Sigmoid colon (tissue), 7 donors: ENCODE measurements at places on chromosomes 5 and 9. TPM values are rescaled to one million over a fixed set of nuclear protein-coding genes. Genes with fewer than 3 reads are reported as not detected.

DNA sequence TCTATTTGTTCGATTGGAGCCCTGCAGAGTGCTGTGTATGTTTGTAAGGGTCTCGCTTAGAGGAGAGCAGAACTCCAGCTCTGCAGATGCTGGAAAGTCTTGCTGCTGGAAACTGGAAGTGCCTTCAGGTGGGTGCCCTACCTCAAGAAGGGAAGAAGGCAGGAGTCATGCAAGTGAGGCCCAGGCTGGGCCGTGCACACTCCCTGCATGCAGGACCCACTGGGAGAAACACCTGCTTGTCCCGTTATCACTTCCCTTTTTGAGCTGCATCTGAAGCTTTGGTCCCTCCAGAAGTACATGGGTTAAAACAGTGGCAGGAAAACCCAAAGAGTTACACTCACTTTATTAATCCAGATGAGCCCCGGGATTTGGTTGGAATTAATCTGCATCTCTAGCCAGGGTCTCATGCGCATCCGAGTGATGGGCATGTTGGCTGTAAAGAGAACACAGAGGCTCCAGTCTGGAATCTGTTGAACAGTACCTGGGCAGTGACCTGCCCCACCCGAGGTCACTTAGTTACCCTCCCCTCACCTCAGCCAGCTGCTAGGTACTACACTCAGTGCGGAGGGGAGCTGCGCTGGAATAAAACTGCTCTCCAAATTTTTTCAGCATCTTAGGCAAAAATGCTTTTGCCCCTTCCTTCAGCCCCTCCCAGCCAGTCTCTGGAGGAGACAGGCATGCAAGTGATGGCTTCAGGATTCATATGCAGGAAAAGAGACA lies 1.4 kb downstream of the IRF1 start:
- DNase-seq = peak; percentile 60

DNA sequence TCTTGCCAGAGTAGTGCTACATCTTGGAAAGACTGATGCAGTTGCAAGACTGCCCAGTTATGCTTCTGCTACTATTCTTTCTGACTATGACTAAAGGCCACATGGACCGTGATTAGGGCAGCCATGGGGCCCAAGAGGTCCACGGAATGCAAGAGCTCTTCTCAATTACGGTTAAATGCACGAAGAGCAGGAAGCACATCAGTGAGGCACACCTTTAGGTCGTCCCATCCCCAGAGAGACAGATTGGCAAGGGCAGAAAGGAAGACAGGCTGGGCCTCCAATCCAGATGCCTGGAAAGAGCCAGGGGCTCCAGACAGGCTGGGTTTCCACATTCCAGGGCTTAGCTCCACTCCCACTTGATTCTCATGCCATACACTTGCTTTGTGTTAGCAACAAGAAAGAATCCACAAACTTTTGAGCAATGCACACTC lies 132.3 kb upstream of the SLIT3 start:
- no peak for DNase-seq

- DNase-seq = no peak
These were observed 4.0 kb upstream of the PLAC8L1 start for GRCh38 chr5:146109379-146109778.

GRCh38 chr5:134553821-134554267 lies 28.4 kb downstream of the JADE2 start:
- no peak for DNase-seq

DNA sequence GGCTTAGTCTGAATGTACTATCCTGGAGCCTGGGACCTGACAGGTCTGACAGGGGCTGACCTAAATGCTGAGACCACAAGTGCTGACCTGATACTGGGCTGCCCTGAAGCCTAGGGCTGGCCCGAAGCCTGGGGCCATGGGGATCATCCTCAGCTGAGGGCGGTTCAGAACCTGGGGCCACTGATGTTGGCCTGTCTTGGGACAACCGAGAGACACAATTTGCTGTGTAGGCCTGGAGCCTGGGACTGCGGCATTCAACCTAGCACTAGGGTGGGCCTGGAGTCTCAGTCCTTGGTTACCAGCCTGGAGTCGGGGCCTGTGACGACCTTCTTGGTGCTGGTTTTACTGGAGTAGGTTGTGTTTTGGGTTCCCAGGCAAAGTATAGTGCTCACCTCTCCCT lies 46.3 kb downstream of the SRFBP1 start:
- DNase-seq = no peak

- DNase-seq = no peak
These were observed 30.5 kb downstream of the LARS1 start for GRCh38 chr5:146151970-146152369.

DNA sequence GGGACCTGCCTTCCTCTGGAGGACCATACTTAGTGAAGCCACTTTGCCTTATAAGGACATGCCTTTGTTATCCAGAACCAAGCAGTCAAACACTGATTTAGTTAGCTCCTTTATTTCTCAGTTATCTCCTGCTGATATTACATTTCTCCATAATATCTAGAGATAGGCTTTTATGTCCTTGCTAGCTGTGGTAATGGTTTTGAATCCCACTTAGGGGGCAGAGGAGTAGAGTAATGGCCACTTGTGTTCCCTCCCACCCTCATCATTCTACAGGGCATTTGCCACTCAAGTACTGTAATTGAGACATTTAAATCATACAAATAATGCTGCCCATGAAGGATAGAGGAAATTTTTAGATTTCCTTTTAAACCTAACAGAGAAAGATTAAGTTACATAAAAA lies 80.9 kb downstream of the DOCK8 start:
- DNase-seq = no peak

DNA sequence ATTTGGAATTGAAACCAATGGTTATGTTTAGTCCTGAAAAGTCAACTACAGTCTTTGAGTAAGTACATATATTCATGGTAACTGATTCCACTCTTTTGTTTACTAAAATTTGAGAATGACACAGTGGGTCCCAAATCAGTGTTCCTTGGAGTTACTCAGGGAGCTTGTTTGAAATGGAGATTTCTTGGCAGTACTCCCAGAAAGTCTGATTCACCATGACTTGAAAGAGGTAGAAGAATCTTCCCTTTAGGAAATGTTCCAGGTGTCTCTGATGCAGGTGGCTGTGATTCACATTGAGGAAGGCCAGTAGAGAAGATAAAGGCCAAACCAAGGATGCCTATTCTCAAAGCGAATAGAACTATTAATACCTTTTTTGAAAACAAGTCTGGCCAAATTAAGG lies 1078.3 kb downstream of the CDH12 start:
- no peak for DNase-seq

MED10 gene
- 67.6 TPM for total RNA-seq

GRCh38 chr5:72267685-72268084 lies 52.4 kb downstream of the MRPS27 start:
- no peak for DNase-seq

ENTREP1 gene
- total RNA-seq = 3.6 TPM

- no peak for DNase-seq
These were observed 1349.5 kb downstream of the EFNA5 start for GRCh38 chr5:106321242-106321641.

- DNase-seq = no peak
These were observed 1118.0 kb upstream of the SEMA6A start for GRCh38 chr5:117692606-117693005.

GRCh38 chr5:142091012-142091411 lies 17.6 kb upstream of the NDFIP1 start:
- DNase-seq = no peak

DNA sequence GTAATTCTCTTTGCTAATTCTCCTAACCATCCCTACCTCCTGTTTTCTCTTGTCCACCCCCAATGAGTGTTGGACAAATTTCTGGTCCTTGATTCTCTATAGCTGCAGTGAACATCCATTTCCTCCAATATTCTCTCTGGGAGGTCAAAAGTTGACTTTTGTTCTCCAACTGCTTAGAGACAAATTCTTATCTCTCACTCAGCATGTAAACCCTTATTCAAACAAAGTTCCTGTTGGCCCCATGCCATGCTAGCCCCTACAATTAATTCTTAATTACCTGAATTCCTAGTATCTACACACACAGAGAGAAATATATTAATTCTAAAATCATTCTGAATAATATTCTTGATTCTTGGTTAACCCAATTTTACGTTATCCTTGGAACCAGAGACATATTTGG lies 472.9 kb upstream of the ACTBL2 start:
- DNase-seq = no peak

DNA sequence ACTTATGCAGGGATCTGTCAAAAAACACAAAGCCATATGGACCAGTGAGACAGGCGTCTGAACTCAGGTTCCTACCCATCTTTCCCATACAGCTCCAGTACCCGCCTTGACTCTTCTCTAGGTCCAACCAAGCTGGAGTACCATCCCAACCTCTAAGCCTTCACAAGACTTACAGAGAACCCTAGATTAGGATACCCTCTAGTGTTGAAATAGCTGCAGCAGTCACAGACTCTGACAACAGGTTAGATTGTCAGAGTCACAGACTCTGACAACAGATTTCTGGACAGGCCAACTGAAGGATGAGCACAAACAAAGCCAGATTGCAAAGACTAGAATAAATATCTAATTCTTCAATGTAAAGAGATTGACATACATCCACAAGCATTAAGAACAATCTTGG lies 266.1 kb downstream of the GRIA1 start:
- no peak for DNase-seq

DNA sequence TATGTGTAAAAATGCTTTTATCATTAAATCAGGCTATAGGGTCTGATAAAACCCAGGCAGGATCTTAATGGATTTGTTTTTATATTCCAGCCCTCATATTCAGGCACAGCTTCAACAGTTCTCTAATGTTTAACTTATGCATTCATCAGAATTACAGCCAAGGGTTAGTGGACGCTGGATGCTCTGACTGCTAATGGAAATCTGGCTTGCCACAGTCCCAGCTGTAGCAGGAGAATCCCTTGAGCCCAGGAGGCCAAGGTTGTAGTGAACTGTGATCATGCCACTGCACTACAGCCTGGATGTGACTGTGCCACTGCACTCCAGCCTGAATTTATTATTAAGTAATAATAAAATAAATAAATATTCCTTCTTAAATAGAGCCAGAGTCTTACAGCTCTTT lies 98.0 kb downstream of the SLC25A46 start:
- no peak for DNase-seq

GRCh38 chr9:88075966-88076285 lies 62.3 kb downstream of the SPATA31C2 start:
- no peak for DNase-seq

LMX1B gene
- 1.4 TPM for total RNA-seq

DNA sequence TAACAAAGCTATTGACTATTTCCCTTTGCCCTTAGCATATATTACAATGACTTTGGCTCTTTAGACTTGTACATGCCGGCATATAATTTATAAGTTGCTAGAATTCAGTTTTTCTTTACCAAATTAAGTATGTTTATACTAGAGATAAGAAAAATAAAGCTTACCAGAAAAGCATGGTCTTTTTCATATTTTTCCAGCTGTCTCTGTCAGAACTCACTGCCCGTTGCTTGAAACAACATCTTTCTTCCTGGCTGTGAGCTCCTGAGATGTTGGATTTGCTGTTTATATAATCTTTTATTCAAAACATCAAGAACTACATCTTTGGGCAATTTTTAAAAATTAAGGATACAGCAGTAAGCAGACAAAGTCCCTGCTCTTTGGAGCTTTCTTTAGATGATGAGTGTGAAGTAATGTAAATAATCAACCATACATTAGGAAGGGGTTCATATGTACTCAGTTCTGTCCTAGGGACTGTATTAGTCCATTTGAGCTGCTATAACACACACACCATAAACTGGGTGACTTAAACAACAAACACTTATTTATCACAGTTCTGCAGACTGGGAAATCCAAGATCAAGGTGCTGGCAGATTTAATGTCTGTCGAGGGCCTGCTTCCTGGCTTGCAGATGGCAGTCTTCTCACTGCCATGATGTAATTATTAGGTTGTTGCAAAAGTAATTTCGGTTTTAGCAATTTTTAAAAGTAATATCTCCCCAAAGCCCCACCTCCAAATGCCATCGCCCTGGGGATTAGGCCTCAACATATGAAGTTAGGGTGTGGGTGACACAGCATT lies 45.4 kb upstream of the RANBP3L start:
- DNase-seq = no peak

RNF14 gene
- 62.1 TPM for total RNA-seq

DNA sequence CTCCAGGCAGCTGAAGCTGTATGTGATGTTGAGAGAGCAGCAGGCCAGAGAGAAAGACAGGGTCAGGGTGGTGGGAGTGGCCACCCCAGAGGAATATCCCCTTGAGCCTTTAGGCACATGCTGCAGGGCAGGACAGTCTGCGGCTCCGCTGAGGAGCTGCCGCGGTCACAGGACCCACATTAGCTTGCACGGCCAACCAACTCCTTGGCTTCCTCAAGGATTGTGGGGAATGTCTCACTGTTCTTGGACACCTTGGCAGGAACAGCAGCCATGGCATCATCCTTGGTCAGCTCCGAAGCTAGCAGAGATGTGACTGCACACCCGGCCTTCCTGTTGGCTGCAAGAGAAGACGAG lies 27.8 kb downstream of the PCDHGC5 start:
- DNase-seq = no peak

DNA sequence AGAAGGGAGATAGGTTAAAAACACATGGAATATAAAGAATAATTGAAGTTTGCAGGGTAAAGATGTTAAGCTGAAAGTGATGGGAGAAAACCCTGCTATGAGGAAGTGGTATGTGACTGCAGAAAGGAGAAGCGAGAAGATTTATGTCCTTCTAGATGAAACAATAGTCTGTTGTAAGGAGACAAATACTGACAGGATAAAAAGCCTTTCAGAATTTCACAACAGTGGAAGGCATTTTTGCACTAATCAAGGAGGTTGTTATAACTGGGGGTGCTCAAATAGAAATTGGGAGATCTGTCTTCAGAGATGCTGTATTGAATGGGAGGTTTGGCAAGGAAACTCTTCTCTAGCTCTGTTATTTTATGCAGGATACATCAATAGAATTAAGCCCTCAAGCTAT lies 69.6 kb downstream of the NMUR2 start:
- no peak for DNase-seq

DNA sequence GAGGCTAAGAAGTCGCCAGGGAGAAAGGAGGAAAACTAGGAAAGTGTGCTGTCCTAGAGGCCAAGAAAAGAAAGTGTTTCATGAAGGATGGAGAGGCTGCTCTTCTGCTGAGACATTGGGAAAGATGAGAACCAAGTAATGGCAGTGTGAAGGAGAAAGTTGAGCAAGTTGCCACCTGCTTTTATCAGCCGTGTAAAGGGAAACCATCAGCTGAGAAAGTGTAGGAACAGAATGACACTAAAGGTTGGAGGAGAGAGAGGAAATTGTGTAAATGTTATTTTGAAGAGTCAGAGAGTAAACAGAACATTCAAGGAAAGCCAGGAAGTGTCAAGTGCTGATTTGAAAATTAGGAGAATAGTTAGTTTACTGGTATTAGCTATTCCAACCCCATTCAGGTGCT lies 125.0 kb downstream of the CEMIP2 start:
- no peak for DNase-seq

DNA sequence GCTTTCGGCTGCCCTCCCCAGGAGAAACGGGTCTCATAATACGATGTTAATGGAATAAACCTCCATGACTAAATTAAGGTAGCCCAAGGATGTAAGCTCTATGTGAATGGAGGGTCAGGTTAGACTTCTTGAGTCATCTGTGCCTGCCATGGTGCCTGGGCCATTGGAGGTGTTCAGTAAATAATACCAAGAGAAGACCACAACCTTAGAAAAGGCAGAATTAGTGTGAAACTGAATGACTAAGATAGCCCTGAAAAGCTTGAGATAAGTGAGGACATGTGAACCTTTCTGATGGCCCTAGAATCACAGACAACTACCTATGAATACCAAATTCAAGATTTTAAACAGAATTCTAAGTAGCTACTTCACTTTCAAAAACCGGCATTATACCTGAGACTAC lies 160.6 kb downstream of the KIAA0825 start:
- DNase-seq = no peak

- DNase-seq = no peak
These were observed 138.3 kb upstream of the DMAC1 start for GRCh38 chr9:7937761-7938491.

NSUN2 gene
- total RNA-seq = 31.9 TPM
